C1 segment of cervical spinal cord (tissue), 14 donors: ENCODE measurements at places on chromosomes 5 and 9.
A peak's percentile ranks its signal among the peaks of the same experiment; 100 is the strongest.

GRCh38 chr5:174056064-174056847 lies 10.8 kb downstream of the NSG2 start:
- DNase-seq, result no peak

GRCh38 chr5:14267991-14268708 lies 125.0 kb downstream of the TRIO start:
- DNase-seq, result peak; percentile 71

GRCh38 chr9:118459913-118460312 lies 755.7 kb downstream of the TLR4 start:
- DNase-seq, result no peak

- DNase-seq, result peak; percentile 15
Observed at GRCh38 chr5:140261403-140262171, 41.3 kb downstream of the PFDN1 start.

GRCh38 chr5:158881091-158881880 lies 218.4 kb downstream of the EBF1 start:
- no peak for DNase-seq

DNA sequence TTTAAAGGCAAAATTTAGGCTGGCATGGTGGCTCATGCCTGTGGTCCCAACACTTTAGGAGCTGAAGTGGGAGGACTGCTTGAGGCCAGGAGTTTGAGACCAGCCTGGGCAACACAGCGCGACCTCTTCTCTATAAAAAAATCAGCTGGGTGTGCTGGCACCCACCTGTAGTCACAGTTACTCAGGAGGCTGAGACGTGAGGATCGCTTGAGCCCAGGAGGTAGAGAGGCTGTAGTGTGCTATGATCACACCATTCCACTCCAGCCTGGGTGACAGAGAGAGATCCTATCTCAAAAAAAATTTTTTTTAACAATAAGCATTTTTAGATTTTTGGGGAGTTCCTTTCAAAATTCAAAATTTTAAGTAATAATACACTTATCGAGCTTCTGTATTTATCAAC lies 63.3 kb downstream of the SPATA31C2 start:
- no peak for DNase-seq

GRCh38 chr5:103546858-103547257 lies 15.7 kb downstream of the NUDT12 start:
- no peak for DNase-seq

DNA sequence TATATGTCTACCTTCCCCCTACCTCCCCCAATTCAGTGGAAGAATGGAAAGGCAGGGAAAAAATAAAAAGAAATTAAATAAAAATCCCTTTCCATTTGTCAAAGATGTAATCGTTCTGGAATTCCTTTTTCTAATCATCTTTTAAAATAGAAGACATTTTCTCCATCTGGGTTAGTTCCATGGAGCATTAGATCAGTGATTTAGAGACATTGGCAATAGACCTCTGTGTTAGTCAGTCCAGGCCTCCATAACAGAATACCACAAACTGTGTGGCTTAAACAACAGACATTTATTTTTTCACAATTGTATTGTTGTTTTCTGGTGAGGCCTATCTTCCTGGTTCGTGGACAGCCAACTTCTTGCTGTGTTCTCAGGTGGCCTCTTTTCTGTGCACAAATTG lies 516.6 kb upstream of the DAB2 start:
- no peak for DNase-seq

DNA sequence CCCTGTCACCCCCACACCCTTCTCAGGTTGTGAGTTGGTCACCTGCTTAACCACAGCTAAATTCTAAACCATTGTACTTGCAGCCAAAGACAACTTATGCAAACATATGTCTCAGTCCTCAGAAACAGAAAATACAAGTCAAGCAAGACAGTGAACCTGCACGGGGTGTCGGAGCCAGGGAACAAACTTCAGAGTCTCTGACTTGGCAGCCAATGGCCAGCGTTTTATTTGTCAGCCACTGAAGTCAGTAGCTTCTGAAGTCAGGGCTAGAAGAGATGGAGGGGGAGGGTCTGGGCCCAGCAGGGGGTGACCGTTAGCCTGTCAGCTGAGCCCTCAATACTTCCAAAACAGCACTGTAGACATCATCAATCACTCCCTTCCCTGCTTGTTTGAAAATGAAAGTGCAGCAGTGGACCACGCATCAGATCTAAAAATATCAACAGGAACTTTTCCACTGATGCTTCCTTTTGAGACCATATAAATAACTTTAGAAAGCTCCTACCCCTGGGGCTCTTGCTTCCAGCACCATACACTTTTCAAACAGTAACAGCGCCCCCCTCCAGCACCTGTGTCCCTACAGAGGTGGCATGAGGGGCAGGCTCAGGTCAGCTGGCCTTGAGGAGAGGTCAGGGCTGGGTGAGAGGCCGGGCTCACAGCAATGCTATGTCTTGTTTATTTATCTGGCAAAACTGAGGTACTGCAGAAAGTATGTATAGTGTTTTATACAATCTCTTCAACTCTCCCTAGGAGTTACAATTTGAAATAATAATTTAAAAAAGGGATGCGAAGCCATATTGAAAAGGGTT lies 142.5 kb downstream of the ACER2 start:
- no peak for DNase-seq

DNA sequence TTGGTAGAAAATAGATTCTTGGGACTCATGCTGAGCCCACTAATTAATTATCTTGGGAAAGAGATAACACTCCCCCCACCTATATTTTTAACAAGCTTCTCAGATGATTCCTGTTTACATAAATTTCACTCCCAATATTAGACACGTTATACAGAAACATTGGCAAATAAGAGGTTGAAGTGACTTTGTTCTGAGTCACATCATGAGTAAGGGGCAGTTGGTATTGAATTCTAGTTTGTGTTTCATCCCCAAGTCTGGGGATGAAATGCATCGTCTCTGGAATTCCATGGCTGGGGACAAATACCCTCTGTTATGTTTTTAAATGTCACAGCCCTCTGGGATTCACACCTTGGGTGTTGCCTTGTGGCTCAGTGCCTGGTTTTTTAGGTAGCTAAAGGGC lies 41.0 kb downstream of the BASP1 start:
- DNase-seq, result no peak

DNA sequence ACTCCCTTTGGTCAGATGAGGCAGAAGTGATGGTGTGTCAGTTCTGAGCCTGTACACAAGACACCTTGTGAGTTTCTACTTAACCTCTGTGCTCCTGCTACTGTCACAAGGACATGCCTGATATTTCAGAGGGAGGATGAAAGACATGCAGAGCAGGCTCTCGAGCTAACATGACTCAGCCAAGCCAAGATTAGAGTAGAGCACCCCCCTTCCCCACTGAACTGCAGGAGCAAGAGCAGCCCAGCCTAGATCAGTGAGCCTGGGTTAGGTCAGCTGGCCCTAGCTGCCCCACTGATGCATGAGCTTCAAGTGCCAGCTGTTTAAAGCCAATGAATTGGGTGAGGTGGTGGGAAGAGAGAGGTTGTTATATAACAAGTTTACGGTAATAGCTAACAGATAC lies 36.7 kb downstream of the BRINP1 start:
- no peak for DNase-seq
